ENCODE measurements at places on chromosomes 16 and 17.

DNA sequence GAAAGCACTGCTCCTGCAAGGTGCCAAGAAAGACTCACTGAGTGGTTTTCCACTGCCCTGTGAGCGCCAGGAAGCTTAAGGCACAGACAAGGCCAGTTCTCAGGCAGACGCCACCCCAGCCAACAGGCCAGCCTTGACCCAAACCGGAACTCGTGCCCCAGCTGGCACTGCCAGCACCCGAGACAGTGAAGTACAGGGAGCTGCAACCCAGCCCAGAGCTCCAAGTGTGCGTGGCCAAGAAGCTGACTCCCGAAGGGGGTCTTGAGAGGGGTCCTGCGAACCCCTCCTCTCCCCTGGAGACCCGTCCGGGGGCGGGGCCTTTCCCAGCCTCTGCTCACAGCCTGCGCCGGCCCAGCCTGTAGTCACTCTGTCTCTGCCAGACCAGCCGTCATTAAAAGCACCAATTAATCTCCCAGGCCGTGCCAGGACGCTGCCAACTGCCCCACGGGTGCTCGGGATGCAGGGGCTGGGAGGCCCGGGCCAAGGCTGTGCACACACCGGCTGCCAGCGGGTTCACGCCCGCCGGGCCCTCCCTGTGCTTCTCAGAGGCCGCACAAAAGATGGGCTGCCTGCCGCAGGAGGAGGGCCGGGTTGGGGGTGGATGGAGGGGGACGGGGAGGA, 4.4 kb upstream of the SOX8 start:
- DNase-seq: peak; percentile 85
- peak overlapping the region; percentile 68 for H3K27ac ChIP-seq
- H3K4me1 ChIP-seq: peaks cover 16% of the 10 kb centered on the region
- no peaks in the 10 kb centered on the region for H3K36me3 ChIP-seq

GRCh38 chr17:43155666-43156065, 15.3 kb upstream of the NBR1 start:
- no peaks in the 10 kb centered on the region for H3K4me1 ChIP-seq
- H3K27ac ChIP-seq: no peak overlapping the region
- no peaks in the 10 kb centered on the region for H3K27me3 ChIP-seq
- DNase-seq: no peak
- no peak overlapping the region for H3K4me3 ChIP-seq
- peaks cover 5% of the 10 kb centered on the region for H3K36me3 ChIP-seq

DNA sequence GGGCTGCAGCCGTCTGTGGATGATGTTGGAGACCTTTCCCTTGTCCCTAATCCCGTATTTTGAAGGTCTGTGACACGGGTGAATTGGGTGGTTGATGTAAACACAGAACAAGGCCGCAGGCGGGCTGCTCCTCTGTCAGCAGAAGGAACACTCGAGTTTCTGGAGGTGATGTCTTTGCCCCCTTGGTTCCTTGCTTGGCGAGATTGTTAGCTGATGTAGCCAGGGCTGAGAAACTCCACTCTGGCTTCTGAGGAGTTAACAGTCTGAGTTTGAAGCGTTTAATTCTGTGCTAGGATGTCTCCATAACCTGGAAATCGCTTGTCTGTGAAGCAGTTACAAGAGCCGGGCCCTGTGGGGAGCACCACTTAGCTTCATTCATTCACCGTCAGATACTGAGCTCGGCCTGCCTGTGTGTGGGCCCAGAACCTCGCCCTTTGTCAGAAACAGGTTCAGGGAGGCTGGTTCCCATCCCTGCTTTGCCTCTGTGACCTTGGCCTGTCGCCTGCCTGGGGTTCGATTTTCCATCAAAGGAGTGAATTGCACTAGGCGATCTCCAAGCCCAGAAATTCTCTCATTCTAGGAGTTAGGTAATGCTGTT, 1.3 kb downstream of the MAPK8IP3 start:
- peak overlapping the region; percentile 73 for H3K4me3 ChIP-seq
- DNase-seq: no peak
- H3K4me1 ChIP-seq: peaks cover 36% of the 10 kb centered on the region
- H3K27ac ChIP-seq: peak overlapping the region; percentile 85
- H3K36me3 ChIP-seq: peaks cover 9% of the 10 kb centered on the region

GRCh38 chr17:7589204-7589868, 558 bp downstream of the SOX15 start:
- peak overlapping the region; percentile 71 for H3K27ac ChIP-seq
- peak; percentile 90 for DNase-seq
- no peaks in the 10 kb centered on the region for H3K27me3 ChIP-seq
- peaks cover 16% of the 10 kb centered on the region for H3K4me1 ChIP-seq
- peak overlapping the region; percentile 48 for H3K4me3 ChIP-seq
- peaks cover 55% of the 10 kb centered on the region for H3K36me3 ChIP-seq

- no peak for DNase-seq
- H3K27ac ChIP-seq: peak overlapping the region; percentile 75
- no peaks in the 10 kb centered on the region for H3K27me3 ChIP-seq
- H3K4me3 ChIP-seq: no peak overlapping the region
- peaks cover 76% of the 10 kb centered on the region for H3K4me1 ChIP-seq
These were observed 63.3 kb downstream of the TUBD1 start for GRCh38 chr17:59829217-59830006.

All from tibial artery (tissue), 4 donors.